ENCODE measurements at places on chromosomes 13 and 19.

DNA sequence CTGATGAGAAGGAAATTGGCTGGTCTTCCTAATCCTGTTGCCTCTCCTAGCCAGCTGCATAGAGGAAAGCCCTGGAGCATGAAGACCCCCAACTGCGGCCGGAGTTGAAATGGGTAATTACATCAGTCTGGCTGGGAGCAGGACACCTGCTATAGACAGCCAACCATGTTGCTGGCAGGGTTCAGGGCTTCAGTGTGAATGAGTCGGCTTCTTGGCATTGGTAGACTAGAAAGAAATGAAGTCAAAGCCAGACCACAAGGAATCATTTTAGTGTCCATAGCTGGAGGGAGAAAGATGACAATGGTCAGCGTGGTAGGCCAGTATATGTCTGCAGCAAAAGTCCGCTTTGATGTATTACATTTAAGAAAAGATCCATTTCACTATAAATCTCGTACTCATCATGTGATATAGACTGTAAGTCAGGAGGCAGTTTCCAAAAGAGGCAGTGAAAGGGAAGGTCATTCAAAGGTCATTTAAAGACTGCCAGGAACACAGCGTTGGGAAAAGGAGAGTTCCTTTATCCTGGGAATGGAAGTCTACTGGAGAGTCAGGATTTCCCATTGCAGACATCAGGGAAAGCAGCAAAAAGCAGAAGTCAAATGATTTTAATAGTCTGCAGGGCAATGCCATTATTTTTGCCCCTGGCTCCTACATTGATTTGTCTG is 262.7 kb downstream of the DNAJC15 start:
- no peak for DNase-seq

DNA sequence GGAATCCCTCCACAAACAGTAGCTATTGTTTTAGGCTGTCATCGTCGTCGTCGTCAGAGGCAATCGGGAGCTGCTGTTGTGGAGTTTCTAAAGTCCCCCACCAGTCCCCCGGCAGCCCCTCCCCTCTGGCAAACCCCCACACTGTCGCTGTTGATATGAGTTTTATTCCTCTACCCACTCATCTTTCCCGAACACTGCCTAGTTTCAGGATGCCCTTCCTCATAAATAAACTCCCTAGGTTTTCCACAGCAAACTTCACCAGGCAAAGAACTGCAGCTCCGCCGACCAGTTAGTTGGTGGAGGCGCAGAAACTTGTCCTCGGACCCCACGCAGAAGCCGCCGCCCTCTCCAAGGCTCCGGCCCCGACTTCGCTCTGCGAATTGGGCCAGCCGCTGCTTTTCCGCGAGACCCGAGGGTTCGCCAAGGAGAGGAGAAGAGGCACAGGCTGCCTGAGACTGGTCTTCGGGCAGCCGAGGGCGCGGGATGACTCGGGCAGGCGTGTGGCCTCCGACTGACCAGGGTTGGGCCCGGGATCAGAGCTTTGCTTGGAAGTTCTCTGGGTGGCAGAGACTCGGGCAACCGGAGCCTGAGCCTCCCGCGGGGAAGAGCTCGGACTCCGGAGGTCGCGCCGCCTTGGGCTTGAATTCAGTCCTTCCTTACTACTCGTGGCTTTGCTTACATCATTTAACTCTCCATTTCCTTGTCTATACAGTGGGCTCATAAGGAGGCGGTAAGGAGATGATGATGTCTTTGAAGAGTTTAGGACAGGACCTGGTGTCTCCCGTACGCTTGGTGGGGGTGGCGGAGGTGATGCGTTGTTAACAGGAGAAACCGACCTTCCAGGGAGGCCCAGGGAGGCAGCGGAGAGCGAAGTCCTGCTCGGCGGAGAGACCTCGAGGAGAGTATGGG is 7.9 kb downstream of the PDX1 start:
- no peak for DNase-seq

DNA sequence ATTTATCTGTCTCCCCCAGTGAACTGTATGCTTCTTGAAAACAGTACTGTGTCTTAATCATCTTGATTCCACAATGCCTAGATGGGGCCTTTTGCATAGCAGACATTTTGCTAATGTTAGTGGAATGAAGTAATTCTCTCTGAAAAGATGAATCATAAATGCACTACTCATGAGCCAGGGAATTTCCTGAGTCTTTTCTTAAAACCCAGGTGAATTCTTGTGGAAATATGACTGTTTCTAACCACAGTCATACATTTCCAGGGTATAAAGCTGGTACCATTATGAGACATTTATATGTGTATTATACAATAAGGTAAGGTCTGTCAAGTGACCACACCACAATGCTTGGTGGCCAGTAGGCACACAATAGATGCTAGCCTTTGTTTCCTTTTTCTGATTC is 5.5 kb upstream of the KCTD4 start:
- DNase-seq: no peak

GRCh38 chr19:42368360-42368759 is 21.7 kb downstream of the CNFN start:
- DNase-seq: no peak

DNA sequence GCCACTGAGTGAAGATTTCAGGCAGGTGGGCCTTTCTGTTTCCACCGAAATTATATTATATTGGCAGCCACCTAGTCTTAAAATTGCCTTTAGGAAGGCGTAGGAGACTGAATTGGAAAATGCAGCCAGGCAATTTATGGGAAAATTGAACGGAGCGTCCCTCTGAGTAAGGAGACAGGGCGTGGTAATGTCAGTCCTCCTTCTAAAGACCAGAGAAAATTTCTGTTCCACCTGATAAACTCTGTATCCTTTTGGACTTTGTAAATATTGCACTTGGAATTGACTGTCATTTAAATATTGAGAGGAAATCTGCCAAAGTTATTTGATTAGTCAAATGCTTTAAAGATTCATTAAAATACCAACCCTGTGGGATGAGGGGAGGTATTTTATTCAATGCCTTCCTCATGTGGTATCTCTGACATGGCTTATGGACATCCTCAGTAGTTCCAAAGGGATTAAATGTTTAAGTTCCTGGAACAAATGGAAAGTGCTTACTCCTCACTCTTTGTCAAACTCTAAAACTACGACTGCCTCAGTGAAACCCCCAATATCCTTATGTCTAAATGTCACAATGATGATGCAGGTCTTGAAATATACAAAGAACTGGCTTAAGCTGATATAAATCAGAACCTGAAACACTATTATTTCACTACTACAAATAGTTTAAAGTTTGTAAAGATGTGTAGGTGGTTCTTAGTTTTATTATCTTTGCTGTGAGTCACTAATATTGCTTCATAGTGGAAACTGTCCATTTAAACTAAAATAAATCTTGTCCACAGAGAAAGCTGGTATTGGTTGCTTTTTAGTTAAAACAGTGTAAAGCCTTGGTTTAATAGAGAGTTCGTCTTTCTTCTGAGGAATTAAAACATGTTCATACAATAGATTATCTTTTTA is 203.2 kb downstream of the FGF14 start:
- no peak for DNase-seq

DNA sequence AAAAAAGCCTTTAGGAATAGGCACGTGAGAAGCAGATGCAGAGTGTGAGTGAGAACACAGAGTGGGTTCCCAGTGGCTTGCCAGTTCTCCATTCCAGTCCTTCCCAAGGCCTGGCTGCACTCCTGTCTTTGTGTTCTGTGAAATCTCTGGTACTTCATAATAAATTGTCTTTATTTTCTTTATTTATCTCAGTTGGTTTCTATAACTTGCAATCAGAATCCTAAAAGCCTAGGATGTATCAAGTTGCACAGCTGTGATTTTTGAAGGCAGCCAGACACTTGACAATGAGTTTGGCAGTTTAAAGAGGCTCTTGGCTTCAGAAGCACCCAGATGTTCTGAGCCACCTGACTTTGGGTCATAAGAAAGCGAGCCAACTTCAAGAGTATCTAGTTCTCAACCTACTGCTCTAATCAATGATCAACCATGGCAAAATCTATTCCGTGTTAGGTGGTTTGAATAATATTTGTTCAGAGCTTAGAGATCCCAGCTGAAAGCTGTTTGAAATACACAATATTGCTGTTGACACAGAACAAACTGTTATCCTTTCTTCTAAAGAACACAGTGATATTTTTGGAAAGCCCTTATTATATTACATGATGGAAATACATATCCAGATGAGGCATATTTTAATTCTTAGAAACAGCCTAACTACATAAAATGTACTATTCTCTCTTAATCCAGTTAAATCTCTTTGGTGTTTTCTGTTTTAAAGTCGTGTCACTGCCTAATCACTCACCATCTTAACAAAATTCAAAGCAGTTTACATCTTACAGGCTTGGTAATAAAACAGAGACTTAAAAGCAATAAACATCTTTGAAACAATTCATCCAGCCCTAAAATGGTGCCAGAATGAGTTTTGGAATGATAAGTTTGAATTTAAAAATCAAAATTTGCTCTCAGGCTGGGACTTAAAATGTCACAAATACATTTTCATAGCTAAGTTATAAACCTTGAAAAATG is 483.0 kb upstream of the NBEA start:
- no peak for DNase-seq

GRCh38 chr19:18317961-18318800 is 4.7 kb downstream of the LSM4 start:
- DNase-seq: no peak

GRCh38 chr19:1856698-1857603 is 6.4 kb downstream of the KLF16 start:
- peak; percentile 72 for DNase-seq

DNA sequence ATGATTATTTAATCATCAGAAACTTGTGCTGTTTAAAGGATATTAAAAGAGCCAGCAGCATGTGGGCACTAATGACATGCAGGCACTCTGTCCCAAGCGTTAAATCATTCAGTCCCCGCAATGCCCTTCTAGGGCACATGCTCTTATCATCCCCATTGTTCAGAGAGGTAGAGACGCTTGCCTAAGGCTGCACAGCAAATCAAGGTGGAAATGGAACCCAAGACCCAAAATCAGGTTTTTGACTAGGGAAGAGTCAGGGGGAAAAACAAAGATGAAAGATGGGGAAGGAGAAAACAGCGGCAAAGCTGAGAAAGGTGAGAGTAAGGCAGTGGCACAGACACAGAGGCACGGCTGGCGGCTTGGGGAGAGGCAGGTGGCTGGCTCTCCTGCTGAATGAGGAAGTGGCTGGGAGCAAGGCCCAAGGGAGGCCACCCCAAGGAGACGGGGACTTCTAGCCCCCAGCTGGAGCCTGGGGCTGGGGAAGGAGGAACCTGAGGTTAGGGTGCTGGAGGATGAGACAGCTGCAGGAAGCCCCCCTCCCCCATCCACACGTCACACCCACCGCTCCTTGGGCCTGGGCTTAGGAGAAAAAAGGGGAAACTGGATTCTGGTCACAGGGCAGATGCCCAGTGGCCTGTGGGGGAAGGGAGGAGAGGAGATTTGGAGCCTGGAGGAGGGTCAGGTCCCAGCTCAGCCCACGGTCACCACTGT is 1.0 kb upstream of the TYROBP start:
- no peak for DNase-seq

GRCh38 chr19:37564624-37565369 is 29.8 kb downstream of the ZNF571 start:
- no peak for DNase-seq
